ENCODE measurements at places on chromosomes 16 and 17.

DNA sequence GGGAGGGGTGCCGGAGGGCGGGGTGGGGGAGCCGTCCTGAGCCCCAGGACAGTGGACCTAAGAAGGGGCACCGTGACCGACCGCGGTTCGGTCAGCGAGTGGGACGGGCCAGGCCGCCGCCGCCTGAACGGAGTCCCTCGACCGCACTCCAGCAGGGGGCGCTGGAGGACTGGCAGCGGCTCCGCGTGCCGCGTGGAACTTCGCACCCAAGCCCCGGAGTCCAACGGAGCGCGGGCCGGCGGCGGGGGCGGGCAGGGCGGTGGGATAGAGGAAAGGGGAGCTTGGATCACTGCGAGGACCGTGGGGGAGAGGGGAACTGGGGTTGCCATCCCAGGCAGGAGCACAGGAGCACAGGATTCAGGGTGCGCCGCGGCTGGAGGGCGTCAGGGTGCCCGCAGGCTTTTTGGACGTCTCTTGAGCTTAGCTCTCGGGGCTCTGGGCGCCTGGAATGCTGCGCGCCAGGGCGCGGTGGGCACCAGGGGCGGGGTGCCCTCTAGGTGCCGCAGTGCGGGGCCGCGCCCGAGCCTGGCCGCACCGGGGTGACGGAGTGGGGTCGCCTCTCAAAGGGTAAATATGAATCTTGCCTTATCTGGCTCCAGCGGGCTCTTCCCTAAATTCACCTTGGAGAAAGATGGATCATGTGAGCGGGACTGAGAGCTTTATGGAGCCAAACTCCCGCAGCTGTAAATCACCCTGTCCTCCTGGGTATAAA is 379 bp upstream of the OTOP2 start:
- no peak overlapping the region for H3K4me3 ChIP-seq
- DNase-seq, result peak; percentile 93
- no peaks in the 10 kb centered on the region for H3K36me3 ChIP-seq
- peaks cover 2% of the 10 kb centered on the region for H3K4me1 ChIP-seq

- H3K27ac ChIP-seq, result no peak overlapping the region
- DNase-seq, result no peak
- H3K4me1 ChIP-seq, result peaks cover 6% of the 10 kb centered on the region
- peaks cover 30% of the 10 kb centered on the region for H3K36me3 ChIP-seq
These were observed 48.4 kb downstream of the PDPK1 start for GRCh38 chr16:2586241-2586640.

GRCh38 chr16:27284865-27285675 is 16.5 kb upstream of the NSMCE1 start:
- H3K36me3 ChIP-seq, result peaks cover 31% of the 10 kb centered on the region
- H3K27ac ChIP-seq, result peak overlapping the region; percentile 84
- peak overlapping the region; percentile 24 for H3K4me3 ChIP-seq
- H3K27me3 ChIP-seq, result no peaks in the 10 kb centered on the region
- H3K4me1 ChIP-seq, result peaks cover 72% of the 10 kb centered on the region

DNA sequence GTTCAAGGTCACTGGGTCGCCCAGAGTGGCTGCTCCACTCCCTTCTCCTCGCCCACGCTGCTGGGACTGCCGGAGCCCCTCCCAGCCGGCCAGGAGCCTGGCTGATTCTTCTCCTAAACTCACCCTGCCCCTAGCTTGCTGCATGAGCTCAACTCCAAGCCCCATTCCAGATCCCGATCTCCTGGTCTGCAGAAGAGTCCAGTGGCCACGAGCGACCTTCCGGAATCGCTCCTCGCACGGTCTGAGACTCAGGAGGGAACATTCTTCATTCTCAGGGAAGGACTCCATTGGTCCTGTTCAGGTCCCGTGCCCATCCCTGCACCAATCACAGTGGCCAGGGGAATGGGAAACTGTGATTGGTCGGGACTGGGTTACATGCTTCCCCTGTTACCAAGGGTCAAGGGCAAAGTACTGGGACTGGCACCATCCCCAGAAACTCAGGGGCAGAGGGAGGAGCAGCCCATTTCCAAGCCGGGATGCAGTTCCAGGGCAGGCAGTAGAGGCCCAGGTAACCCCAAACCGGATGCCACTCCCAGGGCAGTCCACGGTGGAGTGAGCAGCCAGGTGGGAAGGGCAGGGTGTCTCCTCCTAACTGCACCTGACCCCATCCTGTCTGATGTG is 24.5 kb upstream of the CIBAR2 start:
- DNase-seq, result no peak
- H3K27me3 ChIP-seq, result peaks cover 38% of the 10 kb centered on the region
- no peak overlapping the region for H3K4me3 ChIP-seq
- H3K4me1 ChIP-seq, result peaks cover 4% of the 10 kb centered on the region
